ENCODE measurements at places on chromosomes 2 and 18. TPM values are rescaled to one million over a fixed set of nuclear protein-coding genes. Genes with fewer than 3 reads are reported as not detected.
A peak's percentile ranks its signal among the peaks of the same experiment; 100 is the strongest.

DNA sequence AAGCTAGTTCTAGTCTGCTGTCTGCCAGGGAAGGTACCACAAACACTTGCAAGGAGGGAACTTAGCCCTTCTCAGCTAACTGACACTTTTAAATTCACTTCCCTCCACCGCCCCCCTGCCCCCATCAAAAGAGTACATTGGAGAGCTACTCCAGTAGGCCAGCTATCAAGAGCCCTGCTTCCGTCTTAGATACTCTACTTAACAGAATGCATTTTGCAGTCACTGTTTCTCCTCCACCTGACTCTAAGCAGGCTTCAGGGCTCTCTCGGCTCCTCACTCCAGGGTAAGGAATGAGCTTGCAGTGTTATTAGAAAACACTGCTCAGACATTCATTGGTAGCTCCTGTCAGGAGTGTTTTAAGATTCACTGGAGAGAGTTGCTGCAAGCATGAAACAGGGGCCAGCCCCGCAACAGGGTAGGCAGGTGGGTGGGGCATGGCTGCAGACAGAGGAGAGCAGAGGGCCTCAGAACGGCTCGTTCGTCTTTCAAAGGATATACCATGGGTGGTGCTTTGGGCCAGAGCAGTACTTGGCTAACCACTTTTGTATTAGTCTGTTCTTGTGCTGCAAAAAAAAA, 35.3 kb upstream of the PDCL3 start:
- DNase-seq, result no peak

GRCh38 chr2:133523406-133523805, 44.9 kb downstream of the NCKAP5 start:
- DNase-seq, result no peak

GRCh38 chr2:126642031-126642430, 13.9 kb upstream of the GYPC start:
- peak; percentile 66 for DNase-seq

DNA sequence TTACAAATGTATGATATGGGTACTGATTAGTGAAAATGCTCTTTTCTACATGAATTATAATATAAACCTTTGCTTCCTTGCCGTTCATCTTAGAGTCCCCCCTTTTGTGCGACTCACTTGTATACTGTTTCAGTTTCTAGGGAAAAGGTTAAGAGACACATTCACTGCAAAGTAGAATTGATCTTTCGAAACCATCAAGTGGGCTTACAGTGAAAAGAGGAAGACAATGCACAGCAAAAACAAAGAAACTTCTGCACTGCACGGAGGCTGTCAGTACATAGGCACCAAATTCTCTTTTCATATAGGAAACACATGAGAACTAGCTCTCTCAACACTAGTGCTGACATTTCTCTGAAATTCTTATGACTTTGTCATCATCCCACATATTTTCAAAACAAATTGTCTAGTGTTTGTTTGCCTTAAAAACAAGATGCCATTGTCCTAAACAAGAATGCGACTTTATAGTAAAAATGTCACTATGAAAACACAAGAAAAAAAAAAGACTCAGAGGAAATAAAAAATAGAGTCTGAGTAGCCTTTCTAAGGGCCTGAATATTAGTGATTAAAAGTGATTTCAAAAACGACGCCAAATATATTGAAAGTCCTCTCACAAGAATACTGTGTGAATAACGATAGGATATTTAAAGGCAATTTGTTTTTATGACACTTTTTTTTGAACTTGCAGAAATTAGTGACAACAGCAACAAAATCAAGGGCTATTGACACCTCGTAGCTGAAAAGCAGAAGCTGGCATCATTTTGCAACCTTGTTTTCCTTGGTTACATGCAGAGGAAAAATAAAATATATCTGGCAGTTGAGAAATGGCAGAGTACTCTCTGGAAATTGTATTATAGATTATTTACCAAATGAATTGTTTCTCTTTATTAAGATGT, 827.0 kb downstream of the BCL11A start:
- no peak for DNase-seq

FTCDNL1 gene
- total RNA-seq, result 1.6 TPM

LHCGR gene
- total RNA-seq, result 0.65 TPM

DNA sequence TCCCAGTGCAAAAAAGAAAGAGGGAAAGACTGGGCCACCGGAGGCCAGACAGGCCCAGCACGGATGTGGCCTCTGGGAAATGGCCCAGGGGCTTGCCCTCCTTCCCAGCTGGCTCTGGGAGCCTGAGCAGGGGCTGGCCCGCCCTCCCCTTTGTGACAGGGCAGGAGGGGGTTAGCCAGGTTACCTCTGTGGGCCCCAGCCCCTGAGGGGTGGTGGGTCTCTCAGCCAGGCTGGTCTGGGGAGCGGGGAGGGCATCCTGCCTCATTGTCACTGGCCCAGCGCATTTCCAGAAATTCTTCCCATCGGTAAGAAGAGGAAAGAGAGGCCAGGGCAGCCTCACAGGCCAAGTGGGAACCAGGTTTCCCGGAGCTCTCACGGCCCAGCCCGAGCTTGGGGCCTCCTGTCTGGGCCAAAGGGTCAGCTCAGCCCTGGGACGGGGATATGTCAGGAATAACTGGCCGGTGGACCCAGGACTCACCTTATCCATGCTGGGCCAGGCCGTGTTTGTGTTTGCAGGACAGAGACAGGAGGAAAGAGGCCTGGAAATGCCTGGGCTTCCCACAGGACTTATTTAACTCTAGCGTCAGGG, 182.2 kb downstream of the ZFP36L2 start:
- DNase-seq, result no peak

GRCh38 chr2:29612568-29612967, 308.8 kb downstream of the ALK start:
- DNase-seq, result peak; percentile 62

ASIC4 gene
- total RNA-seq, result not detected

MEIS1 gene
- total RNA-seq, result 119 TPM

All from esophagus muscularis mucosa (tissue), 4 donors.